ENCODE measurements at places on chromosomes 16 and 17.
A peak's percentile ranks its signal among the peaks of the same experiment; 100 is the strongest.

GRCh38 chr17:72183194-72183685 lies 62.4 kb downstream of the SOX9 start:
- DNase-seq: no peak

- peak; percentile 71 for DNase-seq
These were observed 36.5 kb downstream of the CYTH1 start for GRCh38 chr17:78745407-78746088.

DNA sequence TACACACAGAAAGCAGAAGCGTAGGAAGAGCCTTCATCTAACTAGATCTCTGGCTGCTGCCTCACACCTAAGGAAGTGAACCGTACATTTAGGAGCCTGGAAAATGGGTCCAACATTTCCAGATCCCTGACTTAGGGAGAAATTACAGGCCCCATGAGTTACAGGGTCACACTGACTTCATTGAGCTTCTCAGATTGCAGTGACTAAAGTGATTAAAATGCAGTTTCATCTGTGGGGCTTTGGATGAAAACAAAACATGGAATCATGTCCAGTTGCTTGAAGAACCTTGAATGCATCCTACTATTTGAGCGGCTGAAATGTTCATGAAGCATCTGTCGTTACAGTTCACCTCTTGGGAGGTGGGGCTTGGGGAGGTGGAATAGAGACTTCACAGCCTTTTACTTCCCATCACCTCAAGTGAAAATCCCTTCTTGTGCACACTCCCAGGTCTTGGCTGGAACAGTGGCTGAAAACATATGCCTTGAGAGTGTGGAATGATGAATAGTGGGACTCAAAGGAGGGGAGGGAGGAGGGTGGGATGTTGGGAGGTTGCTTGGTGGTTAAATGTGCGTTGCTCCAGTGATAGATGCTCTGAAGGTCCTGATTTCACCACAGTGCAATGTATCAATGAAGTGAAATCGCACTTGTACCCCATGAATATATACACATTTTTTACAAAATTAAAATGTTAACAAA lies 19.7 kb downstream of the TEKT3 start:
- no peak for DNase-seq

DNA sequence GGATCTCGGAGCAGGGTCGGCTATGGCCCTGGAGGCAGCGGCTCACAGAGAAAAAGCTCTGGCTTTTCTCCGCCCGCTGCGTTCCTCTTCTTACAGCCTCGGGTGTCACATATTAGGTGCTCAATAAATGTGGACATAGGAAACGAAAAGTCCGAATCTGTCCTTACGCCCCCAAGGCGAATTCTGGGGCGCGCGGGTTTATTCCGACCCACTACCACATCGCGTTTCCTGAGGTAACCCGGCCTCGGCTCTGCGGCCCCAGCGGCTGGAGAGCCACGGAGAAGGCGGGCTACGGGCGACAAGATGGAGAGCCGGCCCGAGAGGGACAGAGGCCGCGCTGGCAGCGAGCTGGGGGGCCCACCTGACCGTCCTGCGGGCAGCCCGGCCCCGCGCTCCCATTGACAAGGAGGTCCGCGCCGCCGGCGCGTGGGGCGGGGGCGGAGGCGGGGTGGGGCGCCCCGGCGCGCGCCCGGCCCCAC lies 573 bp upstream of the GNAO1 start:
- DNase-seq: peak; percentile 11

DNA sequence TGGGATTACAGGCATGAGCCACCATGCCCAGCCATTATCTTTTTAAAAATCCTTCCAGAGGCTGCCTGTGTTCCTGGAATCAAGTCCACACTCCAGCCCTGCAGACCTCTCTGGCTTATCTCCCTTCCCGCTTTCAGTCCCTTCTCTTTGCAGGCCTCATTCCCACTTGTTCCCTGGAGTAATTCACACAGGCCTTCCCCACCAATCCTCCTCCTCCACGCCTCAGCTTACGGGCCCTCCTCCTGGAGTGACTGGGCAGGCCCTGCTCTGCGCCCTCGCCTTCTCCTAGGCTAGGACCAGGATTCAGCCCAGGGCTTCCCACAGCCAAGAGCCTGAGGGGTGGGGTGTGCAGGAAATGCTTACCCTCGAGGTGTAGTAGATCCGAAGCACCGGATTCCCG lies 2.8 kb downstream of the CDIPT start:
- no peak for DNase-seq

GRCh38 chr17:56447171-56447570 lies 146.3 kb upstream of the NOG start:
- DNase-seq: no peak

- no peak for DNase-seq
These were observed 15.1 kb downstream of the ANKFY1 start for GRCh38 chr17:4248504-4249277.

DNA sequence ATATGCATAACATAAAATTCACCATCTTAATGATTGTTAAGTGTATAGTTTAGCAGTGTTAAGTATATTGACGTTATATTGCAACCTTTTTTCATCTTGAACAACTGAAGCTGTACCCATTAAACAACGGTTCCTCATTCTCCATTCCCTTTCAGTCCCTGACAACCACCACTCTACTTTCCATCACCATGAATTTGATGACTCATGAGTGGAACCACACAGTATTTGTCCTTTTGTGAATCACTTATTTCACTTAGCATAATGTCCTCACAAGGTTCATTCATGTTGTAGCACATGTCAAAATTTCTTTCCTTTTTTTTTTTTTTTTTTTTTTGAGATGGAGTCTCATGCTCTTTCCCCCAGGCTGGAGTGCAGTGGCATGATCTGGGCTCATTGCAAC lies 46.0 kb downstream of the HOXB1 start:
- no peak for DNase-seq
